ENCODE measurements at places on chromosomes 3 and 15.

GRCh38 chr15:88605189-88606069, 15.7 kb upstream of the AEN start:
- DNase-seq, result peak; percentile 24

DNA sequence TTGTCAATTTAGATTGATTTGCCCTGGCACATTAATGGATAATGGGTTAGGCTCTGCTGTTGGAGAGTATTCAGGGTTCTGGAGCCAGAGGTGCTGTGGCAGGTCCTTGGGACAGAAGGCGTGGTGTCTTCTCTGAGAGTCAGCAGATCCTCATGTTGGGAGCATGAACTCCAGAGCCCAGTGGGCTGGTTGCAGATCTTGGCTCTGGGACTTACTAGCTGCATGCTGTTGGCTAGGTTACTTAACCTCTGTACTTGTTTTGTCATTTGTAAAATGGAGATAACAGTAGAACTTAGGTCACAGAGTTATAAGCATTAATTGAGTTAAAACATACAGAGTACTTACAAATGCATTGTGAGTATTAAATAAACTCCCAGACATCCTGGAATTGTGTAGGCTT, 77.6 kb downstream of the CCK start:
- no peak for DNase-seq

DNA sequence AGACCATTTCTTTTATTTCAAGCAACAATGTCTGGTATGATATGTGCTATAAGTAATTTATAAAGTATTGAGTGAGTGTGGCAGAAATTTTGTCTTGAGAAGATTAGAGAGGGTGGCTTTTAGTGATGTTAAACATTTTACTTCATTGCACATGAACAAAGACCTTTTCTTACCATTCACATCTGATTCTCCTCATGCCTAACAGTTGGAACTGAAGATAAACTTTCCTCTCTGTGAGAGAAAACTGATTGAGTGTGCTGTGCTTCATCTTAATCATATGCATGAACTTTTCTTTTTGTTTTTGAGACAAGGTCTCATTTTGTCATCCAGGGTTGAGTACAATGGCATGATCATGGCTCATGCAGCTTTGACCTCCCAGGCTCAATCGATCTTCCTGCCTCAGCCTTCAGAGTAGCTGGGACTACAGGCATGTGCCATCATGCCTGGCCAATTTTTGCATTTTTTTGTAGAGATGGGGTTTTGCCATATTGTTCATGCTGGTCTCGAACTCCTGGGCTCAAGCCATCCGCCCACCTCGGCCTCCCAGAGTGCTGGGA, 377.7 kb upstream of the GOLIM4 start:
- no peak for DNase-seq

DNA sequence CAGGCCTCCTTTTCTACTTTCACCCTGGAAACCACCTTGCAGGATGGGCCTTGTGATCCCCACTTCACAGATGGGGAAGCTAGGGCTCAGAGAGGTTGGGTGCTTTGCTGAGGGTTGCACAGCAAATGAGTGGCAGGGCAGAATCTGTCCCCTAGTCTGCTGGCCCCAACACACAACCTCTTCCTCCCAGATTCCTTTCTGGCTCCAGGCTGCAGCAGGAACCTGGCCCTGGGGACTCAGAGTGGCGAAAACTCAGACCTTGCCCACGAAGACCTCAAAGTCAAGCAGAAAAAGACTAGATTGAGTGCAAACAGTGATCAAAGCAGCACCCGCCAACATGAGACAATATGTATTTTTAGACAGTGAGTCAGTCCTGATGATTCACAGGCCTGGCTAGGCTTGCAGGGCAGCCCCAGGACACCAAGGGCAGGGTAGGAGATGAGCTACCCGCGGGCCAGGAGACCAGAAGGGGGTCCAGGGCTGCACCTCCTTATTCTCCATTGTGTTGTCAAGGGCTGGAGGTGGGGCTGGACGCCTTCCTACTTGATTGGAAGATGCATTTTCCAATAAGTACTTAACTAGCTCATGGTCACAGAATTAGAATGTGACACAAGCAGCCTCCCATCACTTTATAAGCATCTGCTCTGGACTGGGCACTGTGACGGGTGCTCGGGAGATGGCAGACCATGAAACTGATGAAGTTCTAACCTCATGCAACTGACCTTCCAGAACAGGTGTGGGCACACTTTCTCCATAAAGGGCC, 23.9 kb downstream of the GOLGA6L2 start:
- no peak for DNase-seq

DNA sequence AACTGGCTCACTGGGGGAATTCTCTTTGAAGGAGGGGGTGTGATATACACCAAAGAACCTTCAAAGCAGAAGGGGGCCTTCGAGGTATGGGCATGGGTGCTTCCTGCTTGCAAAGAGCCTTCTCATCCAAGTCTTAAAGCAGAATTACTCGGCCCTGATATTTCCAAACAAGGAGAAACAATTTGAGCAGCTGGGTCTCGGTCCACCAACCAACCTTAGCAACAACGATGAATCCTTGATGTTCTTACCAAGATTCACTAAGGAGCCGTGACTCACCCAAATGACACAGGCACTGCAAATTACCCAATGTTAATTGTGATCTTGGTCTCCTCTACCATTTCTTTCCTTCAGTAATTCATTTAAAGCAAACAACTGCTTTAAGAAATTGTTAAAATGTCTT, 7.7 kb downstream of the HOMER2 start:
- no peak for DNase-seq

GRCh38 chr3:9761919-9762318, 7.8 kb downstream of the CAMK1 start:
- no peak for DNase-seq

All from NCI-H748 treated with DMSO at 0.1 percent for 48 hours (cell line).